ENCODE measurements at places on chromosomes 4 and X.

- DNase-seq: no peak
Observed at GRCh38 chr4:156154978-156155377, 201.3 kb upstream of the CTSO start.

DNA sequence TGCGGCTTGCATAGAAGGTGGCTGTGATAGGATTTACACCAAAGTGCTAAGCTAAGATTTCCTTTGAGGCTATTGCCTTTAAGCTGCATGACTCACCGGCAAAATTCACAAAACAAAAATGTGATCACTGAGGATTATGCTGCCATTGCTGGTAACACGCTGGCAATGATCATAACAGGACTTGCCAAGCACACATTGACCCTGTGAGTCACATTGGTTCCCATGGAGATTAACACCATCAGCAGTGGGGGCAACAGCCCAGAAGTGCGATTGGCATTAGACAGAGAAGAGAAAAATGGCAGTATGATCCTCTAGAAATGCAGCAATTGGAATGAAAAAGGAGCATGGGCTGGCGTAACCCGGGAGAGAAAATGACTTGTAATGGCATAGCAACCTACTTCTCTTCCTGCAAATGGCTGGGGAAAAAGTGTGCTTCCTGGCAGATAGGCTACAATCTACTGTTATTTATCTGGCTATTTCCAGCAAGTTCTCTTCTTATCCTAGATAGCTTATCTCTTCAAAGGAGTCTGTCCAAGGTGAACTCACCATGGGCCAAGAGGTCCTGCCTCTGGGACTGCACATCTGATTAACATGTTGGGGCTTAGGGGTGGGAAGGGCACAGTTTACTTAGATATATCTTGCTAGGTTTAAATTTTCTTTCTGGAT, 314.2 kb upstream of the IGFBP7 start:
- DNase-seq: no peak

DNA sequence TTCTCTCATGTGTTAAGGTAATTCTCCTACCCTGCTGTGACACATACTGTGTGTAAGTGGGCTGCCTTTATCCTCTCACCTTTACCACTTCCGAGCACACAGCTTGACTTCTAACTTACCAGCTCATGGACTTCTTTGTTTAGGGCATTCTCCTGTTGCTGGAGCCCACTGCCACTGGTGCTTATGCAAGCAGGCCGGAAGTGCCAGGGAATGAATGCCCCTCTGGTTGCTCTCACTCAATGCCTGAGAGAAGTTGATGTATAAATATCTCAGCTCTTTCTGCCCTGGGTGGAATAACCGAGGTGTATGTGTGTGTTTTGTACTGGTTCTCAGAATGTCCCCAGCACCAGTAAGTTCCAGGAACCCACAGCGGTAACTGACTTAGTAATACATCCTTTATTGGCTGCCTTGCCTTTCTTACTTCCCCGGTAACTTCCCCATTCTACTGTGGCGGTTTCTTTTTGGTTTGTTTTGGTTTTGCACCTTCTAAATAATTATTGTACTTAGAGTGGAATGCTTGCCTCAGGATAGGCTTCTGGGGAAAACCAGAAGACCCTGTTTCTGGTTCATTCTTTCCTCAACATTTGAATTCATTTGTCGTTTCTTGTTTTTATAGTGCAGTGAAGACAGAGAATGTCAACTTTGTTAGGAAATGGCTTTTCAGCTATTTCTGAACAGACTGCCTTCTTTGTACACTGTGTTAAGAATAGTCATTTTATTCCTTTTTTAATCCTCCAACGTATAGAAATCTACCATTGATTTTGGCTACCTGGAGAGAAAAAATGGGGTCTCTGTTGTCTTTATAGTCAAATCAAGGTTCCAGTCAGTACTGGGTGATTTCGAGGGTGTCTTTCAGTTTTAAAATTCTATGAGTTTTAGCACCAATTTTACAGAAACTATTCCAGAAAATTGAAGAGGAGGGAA, 45.4 kb downstream of the CXorf58 start:
- DNase-seq: peak; percentile 6

DNA sequence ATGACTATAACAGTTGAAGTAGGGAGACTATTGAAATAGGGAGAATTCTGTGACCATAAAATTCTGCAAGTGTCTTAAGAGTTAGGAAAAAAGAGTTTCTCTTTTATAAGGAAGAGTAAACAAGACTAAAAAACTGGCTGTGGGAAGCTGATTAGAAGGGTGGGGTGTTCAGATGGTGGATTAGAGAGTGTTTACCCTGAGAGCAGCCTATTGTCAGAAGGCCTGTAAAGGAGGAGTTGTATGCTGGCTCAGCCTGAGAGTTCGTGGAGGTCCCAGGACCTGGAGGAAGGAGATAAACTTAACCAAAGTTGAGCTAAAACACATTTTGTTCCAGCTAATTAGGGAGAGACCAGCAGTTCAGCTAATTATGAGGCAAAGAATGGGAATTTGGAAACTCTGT, 629.7 kb downstream of the PCDH7 start:
- DNase-seq: no peak

DNA sequence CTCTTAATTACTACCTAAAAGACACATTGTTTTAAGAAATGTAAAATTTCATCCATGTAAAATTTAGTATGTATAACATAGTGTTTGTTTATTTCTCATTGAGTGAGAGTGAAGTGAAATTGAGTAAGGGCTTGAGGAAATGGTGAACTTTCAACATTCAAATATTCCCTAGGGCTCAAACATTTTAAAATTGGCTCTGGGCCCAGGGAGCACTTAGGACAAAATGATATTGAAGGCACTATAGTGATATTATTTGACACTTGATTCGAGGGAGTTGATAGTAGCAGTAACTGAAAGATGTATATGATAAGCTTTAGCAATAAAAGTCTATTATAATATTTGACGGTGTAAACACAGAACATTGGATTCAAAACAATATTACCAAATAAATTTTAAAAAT, 1244.0 kb upstream of the TENM3 start:
- DNase-seq: no peak

All from activated T-cell treated with anti-CD3 and anti-CD28 coated beads for 24 hours (primary cell).